ENCODE measurements at places on chromosomes 3 and 15.
A peak's percentile ranks its signal among the peaks of the same experiment; 100 is the strongest.

DNA sequence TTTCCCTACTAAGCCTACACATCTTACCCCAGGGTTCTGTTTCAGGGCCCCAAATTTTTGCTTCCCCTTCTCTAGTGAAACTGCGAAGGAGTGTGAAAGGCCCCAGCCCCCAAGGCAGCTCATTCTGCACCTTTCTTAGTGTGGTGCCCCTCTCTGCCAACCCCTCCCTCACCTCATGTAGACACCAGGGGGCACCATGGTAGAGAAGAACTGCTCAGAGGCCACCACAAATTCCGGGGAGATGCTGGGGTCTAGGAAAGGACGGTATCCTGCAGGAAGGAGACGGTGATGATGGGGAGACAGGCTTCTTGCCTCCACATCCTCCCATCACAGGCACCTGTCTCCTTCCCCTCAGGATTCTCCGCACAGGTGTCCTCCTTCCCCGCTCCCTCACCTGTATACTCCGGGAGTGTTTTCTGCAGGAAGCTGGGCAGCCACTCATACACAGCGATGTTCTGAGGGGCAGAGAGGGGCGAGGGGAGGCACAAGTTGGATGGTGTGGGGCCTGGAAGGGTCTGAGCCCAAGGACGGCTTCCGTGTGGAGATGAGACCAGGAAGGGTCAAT is 3.6 kb downstream of the DUOX2 start:
- ATAC-seq, result no peak

DNA sequence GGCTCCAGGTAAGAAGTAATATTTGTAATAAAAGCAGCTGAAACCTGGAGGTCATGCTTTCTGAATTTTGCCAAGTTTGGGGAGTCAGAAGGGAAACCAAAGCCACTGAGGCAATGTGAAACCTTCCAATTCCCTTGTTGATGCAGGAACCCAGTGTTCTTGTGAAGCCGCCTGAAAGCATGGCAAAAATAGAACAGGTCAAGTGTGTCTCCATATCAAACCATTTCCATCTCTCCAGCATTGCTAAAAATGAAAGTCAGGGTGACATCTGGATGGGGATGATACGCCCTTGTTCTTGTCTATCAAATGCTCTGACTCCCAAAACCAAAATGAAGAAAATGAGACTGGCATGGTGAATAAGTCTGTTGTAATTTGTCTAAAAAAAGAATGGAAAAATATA is 362.5 kb downstream of the VPS13C start:
- ATAC-seq, result no peak

GRCh38 chr15:86295511-86295910 is 215.8 kb downstream of the AGBL1 start:
- ATAC-seq, result no peak

GRCh38 chr15:100096248-100096600 is 245.6 kb downstream of the ADAMTS17 start:
- ATAC-seq, result no peak

- no peak for ATAC-seq
These were observed 28.6 kb downstream of the KLHL6 start for GRCh38 chr3:183526838-183527427.

GRCh38 chr3:31008994-31009393 is 114.5 kb upstream of the GADL1 start:
- ATAC-seq, result no peak

- no peak for ATAC-seq
These were observed 533.5 kb downstream of the NAALADL2 start for GRCh38 chr3:175392653-175393052.

DNA sequence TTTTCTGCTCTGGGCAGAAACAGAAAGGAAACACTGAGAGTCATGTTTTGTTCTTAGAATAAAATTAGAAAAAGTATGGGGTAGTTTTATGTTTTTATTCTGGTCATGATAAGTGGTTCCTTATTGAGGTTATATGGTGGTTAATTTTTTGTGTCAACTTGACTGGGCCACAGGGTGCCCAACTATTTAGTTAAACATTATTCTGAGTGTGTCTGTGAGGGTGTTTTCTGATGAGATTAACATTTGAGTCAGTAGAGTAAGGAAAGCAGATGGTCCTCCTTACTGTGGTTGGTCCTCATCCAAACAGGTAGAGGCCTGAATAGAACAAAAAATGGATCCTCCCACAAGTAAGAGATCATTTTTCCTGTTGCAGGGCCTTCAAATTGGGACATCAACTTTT is 98.9 kb downstream of the C3orf38 start:
- no peak for ATAC-seq

GRCh38 chr15:98614681-98615080 is 33.7 kb upstream of the IGF1R start:
- no peak for ATAC-seq

GRCh38 chr15:39618063-39618823 is 37.4 kb downstream of the THBS1 start:
- ATAC-seq, result no peak

DNA sequence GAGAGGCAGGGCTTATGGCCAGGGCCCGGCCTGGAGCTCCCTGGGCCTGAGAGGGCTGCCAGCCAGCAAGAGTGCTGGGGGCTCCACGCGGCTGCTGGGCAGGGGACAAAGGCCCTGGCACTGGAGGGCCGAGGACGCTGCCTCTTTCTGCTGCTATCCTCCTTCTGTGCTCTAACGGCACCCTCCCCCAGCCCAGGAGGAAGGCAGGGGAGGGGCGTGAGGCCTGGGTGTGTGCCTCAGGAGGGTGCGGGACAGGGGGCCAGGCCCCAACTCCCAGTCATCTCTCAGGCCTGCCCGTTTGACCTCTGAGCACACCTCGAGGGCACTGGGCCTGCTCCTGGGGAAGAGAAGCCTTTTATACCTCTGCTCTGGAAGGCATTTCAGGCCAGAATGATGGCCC is 115.5 kb downstream of the ADCY5 start:
- ATAC-seq, result no peak

GRCh38 chr3:14548321-14548729 is 8.2 kb upstream of the GRIP2 start:
- ATAC-seq, result peak; percentile 95

GRCh38 chr3:197205265-197205664 is 93.1 kb downstream of the DLG1 start:
- no peak for ATAC-seq

DNA sequence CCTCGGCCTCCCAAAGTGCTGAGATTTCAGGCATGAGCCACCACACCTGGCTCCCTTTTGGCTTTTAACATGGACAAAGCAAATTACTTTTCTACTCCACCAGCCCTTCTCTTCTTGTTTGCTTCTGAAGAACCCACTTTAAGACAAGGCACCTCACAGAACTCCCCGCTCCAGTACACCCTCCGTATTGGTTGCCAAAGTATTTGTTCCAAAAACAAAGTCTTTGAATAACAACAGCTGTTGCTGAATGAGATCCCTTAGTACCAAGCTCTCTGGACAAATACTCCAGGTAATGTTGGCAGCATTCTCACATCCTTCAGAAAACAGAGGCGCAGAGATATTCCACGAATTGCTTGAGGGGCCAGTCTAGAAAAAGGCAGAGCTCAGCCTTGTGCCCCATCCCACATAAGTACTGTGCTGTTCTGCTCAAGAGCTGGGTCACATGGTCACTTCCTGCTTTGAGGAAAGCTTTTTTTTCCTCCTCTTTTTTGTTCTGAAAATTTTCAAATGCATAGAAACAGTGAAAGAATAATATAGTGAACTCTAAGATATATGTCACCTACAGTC is 7.3 kb upstream of the CHCHD6 start:
- ATAC-seq, result no peak

- peak; percentile 77 for ATAC-seq
These were observed 60.3 kb downstream of the NOX5 start for GRCh38 chr15:69074843-69075224.

DNA sequence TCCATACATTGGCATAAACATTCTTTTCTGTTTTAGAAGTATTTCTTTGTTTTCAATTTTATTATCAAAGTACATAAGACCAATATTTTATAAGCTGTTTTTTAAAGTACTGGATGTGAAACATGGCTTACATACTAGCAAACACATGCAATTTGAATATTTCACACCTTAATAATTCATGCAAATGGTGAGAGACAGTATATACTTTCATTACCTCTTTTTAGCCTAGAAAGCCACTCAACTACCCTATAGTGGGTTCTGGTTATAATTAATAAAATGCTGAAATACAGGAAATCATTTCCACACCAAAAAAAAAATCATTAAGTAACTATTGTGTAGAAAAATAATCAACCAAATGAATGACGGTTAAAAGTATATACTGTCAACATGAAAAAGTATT is 38.5 kb upstream of the MELTF start:
- no peak for ATAC-seq

DNA sequence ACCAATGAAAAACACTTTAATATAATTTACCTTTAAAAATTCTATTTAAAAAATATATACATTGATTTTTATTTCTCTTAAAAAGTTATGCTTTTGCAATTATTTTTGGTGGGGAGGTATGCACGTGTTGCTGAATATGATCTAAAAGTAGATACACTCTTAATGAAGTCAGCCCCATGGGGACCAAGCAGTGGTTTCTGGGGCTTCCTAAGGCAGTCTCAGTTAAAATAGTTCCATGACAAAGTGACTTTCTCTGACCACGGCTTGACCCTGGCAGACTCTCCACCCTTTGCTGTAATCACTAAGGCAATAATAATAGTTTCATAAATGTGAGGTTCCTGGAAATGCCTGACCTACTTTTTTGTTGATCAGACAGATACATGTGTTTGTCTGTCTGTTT is 50.4 kb downstream of the CCR4 start:
- ATAC-seq, result no peak

- no peak for ATAC-seq
These were observed 15.0 kb downstream of the XCR1 start for GRCh38 chr3:46012246-46012645.

GRCh38 chr3:47646362-47646761 is 67.7 kb upstream of the CSPG5 start:
- no peak for ATAC-seq

- peak; percentile 79 for ATAC-seq
These were observed 13.9 kb downstream of the ELL3 start for GRCh38 chr15:43762824-43763223.

GRCh38 chr3:181723625-181724191 is 12.0 kb downstream of the SOX2 start:
- no peak for ATAC-seq

GRCh38 chr3:160140756-160141155 is 84.5 kb upstream of the C3orf80 start:
- ATAC-seq, result no peak

DNA sequence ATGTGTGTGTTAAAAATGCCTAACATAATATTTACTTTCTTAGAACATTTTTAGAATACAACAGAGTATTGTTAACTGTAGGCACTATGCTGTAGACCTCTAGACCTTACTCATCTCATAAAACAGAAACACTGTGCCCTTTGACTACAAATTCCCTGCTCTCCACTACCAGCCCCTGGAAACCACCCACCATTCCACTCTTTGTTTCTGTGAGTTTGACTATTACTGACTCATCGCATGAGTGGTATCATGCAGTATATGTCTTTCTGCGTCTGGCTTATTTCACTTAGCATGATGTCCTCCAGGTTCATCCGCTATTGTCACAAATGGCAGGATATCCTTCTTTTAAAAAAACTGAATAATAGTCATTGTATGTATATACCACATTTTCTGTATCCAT is 216.7 kb upstream of the CFAP20DC start:
- peak; percentile 77 for ATAC-seq

GRCh38 chr3:66133050-66133757 is 87.6 kb upstream of the SLC25A26 start:
- ATAC-seq, result peak; percentile 92

DNA sequence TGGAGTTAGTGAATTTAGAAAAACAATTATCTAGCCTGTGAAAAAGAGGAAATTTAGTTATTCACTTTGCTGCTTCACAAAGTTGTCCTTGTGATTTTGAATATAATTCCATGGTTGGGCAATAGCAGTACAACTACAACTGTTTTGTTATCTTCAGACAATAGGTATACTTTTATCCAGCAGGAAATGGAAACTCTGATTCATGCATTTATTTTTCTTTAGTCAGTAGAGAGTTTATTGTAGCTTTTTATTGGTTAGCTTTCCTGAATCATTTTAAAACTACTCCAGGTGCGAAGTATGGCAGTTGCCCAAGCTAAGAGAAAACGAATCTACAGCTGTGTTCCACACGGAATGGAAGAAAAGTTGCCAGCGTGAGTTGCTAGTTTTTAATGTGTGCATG is 80.3 kb downstream of the TM4SF4 start:
- ATAC-seq, result peak; percentile 29

DNA sequence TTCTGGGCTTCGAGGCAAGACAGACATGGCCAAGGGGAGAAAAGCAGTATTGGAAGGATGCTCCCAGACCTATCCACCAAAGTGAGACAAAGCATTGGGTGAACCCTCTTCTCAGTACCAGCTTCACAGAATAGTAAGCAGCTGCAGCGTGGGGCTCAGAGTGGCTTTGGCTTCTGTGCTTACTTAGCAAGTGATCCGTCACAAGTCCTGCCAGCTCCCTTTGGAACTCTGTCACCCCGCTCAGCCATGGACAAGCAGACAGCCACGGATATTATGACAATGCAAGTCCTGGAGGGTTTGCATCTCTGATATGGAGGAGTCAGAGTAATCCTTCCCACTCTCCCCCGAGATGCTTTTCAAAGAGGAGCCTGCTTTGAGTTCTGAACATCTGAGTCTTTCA is 90.8 kb downstream of the SLCO3A1 start:
- ATAC-seq, result no peak

DNA sequence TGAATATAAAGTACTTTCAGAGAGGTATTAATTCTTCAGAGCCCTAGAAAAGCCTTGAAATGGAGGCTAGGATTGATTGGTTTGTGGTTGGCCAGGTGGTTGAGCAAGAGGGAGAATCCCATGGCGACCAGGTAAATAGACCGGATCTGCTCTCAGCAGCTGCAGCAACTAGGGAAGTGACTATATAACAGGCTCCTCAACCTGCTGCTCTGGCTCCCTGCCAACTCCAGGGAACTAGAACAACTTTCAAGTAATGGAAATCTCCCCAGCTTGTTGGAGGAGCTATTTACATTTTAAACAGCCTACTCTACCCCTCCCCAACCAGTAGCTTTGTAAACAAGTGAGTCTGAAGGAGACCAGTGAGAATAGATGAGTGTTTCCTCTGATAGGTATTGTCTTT is 121.8 kb upstream of the CADM2 start:
- ATAC-seq, result no peak

GRCh38 chr3:44795197-44795596 is 33.6 kb downstream of the KIF15 start:
- ATAC-seq, result no peak

DNA sequence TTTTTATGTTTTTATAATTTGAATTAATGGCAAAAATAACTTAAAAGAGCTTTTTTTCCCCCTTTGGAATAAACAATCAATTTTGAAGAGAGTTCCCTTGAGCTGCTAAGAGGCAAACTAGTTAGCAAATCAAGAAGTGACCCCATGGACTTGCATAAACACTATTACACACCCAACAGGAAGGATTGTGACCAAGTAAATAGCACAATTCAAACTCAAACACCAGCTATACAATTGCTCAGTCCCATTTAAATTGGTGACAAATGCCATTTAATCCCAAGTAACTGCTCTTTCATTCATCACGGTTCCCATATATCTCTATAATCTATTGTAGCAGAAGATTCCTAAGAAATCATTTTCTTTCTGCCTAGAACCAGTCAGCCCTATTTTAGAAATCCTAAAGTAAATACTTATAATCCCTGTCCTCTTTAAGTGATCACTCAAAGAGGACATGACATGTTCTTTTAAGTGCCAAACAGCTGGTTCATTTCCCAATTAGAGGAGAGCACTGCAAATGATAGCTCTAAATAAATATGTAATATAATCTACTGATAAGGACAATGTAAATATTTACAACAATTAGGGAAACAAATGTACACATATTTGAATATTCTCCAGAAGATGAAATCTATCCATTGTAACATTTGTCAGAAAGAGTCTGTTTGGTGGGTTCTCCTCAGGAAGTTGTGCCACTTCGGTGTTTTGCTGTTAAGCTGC is 137.8 kb upstream of the ADAMTS9 start:
- ATAC-seq, result no peak
